ENCODE measurements at places on chromosomes 2 and 18. TPM values are rescaled to one million over a fixed set of nuclear protein-coding genes. Genes with fewer than 3 reads are reported as not detected.
A peak's percentile ranks its signal among the peaks of the same experiment; 100 is the strongest.

ARHGAP28 gene
- 36.8 TPM for total RNA-seq

DNA sequence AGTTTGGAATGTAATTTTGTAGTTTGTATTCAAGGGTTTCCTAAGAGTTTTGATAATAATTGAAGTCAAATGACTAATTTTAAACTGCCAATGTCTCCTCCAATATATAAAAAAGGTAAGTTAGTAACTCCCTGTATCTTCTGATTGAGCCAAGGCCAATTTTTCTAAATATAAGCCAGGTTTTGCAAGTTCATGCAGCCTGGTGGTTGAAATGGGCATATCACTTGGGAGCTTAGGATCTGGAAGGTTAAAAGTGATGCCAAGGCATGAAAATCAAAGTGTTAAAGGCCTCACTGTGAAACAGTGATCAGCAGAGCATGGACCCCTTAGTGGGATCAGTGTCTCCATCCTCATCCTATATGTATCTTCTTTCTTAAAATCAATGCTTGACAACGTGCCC is 60.5 kb downstream of the MERTK start:
- DNase-seq: no peak

GRCh38 chr2:38268691-38269327 is 108.3 kb downstream of the ATL2 start:
- DNase-seq: no peak

FBXO41 gene
- 14.0 TPM for total RNA-seq

- no peak for DNase-seq
Observed at GRCh38 chr18:46097431-46097800, 680 bp downstream of the ATP5F1A start.

- DNase-seq: no peak
Observed at GRCh38 chr2:138182250-138182936, 218.1 kb downstream of the HNMT start.

MEX3C gene
- 81.3 TPM for total RNA-seq

CEP76 gene
- 19.2 TPM for total RNA-seq

SCN9A gene
- 11.2 TPM for total RNA-seq

- no peak for DNase-seq
Observed at GRCh38 chr2:31893094-31893493, 117.7 kb downstream of the MEMO1 start.

- no peak for DNase-seq
Observed at GRCh38 chr18:11387880-11388279, 221.5 kb upstream of the SLC35G4 start.

DNA sequence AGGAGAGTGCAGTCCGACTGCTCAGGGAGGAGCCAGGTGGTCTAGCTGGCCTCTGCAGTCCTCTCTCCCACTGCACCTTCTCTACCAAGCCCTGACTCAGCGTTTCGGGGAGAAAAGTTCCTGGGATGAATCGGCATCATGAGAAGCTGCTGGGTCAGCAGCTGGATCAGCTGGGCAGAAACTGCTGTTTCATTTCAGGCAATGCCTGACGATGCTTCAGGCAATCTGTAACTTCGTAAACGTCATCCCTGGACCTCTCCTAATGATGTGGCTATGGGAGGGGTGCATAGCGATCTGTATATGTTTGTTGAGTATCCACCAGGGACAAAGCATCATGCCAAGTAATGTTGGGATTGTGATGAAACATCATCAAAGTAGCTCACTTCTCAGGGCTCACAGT is 20.7 kb downstream of the LIPG start:
- DNase-seq: no peak

KCNG2 gene
- 1.6 TPM for total RNA-seq

DNA sequence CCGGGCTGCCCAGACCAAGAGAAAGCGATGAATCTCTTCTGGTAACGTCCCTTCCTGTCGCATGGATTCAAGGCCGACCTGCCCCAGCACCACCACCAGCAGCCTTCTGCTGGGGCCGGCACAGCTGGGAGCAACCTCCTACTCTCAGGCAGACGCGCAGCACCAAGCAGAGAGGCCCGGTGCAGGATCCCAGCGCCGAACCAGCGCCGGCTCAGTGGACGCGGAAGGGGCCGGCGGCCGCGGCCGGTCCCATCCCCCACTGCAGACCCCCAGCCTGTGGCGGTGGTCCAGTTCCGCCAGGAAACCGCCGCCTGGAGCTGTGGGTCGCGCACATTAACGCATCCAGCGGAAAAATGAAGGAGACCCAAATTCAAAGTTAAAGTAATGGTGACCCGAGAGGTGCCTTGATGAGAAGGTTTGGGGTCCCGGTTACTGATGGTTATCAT is 525 bp upstream of the MAL start:
- DNase-seq: peak; percentile 69

Measured in glutamatergic neuron (in vitro differentiated cells).